Stimulated activated CD4-positive, alpha-beta T cell treated with anti-CD3 and anti-CD28 coated beads, Interleukin-15, amount 100 ng/mL, for 48 hours (primary cell): ENCODE measurements at places on chromosomes 6 and 20.
A peak's percentile ranks its signal among the peaks of the same experiment; 100 is the strongest.

GRCh38 chr6:11869672-11870340, 91.2 kb upstream of the ADTRP start:
- no peak for DNase-seq

GRCh38 chr6:163427498-163428254, 13.2 kb downstream of the QKI start:
- no peak for DNase-seq

DNA sequence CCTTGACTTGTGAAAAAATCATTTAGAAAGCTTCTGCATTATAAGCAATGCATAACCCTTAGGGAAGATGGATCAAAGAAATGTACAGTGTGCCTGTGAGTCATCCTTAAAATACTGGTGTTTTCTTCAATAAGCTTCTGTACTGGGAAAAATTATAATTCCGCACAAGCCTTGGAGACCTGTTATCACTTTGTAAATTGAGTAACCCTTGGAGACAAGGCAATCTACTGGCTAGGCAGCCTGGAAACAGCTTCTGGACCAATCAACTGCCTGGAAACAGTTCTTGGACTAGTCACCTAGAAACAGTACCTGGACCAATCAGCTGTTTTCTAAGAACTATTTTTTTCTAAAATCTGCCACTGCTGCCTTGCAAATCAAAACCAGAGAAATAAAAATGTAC, 25.8 kb upstream of the RNGTT start:
- DNase-seq = no peak

DNA sequence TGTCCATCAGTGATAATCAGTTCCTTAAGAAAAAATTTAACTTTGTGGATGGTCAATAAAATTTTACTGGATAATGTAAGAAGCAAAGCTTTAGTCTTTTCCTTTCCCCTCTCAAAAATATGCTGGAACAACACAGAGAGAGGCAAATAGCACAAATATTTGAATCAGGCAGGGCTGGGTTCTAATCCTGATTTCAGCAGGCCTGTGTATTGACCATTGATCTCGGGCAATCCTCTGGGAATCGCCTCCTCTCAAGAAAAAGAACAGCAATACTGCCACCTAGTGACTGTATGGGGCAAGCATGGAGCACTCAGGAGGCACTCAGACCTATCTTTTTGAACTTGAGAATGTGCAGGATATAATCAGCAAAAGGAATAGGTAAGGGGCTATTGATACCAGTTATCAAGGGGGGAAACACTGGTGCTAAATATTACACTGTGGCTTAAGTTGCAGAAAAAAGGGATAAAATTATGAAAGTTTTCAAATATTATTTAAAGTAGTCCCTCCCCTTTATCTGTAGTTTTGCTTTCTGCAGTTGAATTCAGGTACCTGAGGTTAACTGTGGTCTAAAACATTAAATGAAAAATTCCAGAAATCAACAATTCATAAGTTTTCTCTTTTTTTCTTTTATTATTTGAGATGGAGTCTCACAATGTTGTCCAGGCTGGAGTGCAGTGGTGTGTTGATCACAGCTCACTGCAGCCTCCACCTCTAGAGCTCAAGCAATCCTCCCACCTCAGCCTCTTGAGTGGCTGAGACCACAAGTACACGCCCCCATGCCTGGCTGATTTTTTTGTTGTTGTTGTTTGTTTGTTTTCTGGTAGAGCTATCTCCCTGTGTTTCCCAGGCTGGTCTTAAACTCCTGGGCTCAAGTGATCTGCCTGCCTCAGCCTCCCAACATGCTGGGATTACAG, 91.8 kb upstream of the NHSL1 start:
- peak; percentile 21 for DNase-seq

DNA sequence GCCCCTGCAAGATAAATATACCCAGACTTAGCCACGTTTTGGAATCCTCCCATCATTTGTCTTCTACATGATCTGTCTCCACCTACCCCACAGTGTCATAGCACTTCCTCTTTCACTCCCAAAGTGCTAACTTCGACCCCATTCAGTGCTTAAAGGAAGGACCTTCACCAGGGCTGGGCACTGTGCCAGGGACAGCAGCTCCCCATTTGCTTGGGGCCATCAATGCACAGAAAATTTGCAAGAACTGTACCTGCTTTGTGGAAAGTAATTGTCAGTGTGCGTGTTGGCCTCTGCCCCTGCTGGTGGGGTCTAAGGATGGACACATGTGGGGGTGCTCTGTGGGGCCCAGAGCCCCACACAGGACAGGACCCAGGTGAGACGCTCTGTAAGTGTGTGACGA, 5.2 kb upstream of the BPIFA2 start:
- no peak for DNase-seq

- no peak for DNase-seq
These were observed 21.2 kb upstream of the VSTM2L start for GRCh38 chr20:37881601-37882343.

DNA sequence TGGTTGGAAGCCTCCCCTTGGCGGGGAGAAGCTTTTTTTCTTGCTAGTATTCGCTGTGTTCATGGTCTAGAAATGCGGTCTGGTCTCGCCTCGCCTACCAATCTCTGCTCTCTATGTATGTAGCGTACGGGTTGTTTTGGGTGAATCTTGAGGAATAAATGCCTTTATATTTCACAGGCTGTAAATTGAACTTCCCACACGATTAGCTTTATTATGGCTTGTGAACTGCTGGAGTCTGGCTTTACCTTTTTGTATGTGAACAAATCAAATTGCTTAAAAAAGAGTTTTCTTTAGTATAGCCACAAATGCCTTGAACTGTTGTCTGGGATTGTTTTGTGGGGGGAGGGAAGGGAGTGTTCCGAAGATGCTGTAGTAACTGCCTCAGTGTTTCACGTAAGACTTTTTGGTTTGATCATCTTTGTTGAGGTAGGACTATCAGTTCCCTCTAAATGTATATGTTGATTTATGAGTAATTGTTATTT, 2.2 kb downstream of the INSM1 start:
- DNase-seq = no peak

GRCh38 chr6:2914318-2914660, 11.2 kb upstream of the SERPINB9 start:
- DNase-seq = no peak

GRCh38 chr6:120363429-120363828, 970.9 kb downstream of the TBC1D32 start:
- no peak for DNase-seq
